ENCODE measurements at places on chromosomes 6 and 20.

DNA sequence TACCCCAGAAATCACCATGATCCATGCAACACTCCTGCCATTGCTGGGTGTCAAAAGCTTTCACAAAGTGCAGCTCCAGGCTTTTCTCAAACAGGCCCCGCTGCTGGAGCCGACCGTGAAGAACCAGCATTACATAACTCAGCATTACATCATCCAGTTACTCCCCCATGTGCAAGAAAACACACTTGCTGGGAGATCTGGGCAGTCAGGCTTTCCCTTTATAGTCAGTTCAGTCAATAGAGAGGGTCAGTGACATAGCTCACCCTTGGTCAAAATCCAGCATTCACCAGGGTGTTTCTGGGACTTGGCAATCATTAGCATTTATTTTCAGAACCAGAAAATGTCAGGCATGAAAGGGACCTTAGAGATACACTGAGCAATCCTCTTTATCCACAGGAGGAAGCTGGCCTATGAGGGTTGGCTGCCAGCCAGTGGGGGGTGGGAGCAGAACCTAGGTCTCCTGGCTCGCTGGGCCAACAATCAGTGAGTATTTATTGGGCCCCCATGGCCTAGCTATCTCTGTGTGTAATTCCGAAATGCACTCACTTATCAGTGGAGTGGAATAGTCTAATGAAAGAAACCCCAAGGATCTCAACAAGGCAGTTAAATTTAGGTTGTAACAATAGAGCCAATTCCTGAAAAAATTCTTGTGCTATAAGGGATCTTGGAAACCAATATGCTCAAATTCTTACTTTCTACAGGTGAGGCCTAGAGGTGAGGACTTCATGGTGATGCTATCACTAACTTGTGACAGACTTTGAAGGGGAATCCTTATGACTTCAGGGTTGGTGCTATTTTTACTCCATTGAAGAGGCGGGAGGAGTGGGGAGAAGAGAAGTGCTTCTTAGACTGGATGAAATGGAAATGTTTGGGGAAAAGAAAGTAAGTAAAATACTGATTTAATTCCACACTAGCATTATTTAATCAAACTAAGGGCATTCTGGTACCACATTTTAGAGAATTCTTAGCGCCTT is 54.6 kb downstream of the LYRM4 start:
- no peak for DNase-seq

DNA sequence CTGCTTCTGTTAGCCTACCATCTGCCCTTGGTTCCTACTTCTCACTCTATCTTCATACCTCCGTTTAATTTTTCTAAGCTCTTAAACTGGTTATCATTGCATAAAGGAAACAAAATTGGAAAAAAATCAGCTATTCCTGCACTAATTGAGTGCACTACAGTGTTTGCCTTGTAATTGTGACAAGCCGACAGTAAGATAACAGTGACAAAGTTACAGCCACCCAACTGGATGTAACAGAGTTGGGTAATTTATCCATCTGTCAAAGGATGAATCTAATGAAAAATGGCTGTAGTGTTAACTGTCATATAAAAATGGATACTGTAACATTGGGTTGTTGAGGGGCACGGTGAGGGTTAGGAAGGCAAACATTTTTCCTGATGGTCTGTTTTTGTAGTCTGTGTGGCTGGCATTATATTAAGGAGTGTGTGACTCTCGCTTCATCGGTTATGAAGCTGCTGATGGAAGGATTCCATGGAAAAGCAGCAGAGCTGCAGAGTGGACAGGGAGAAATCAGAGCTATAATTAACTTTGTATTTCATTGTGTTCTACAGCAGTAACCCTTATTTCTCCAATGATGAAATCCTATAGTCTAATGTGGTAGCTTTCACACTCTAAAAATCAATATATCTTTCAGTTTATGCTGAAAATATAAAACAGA is 12.7 kb downstream of the PBOV1 start:
- no peak for DNase-seq

DNA sequence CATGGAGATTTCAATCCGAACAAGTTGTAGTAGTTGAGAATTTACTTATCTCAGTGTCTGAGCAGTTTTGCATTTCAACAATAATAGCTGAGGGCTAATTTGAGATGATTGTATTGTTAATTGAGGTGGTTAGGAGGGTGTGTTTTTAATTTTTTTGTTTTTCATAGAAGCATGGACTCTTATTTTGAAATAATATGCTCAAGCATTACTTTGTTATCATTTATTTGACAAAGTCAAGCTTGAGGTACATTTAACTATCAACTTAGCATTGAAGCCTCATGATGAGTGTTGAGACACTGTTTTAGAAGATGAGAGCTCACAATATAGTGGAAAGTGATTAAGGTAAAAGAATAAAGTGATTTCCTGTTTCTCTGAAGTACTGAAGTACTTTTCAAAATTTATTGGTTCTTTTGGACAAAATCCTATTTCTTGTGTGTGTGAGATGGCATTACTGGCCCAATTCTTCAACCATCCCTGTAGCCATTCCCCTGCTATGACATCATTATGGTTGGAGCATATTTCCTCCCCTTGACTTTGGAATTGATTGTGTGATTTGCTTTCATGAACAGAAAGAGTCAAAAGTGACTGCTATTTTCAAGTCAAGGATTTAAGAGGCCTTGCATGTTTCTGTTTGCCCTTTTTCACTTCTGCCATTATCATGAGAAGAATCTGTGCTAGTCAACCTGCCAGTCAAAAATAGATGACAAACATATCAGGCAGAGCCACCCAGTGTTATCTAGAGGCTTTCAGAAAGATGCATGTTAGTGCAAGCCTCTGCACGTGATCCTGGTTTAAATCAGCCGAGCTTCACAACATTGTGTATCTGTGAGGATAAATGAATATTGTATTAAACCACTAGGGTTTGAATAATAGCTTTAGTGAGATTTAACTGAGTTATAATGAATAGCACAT is 1112.3 kb upstream of the CITED2 start:
- no peak for DNase-seq

GRCh38 chr6:4446982-4447381 is 311.6 kb upstream of the ECI2 start:
- DNase-seq: no peak

- no peak for DNase-seq
Observed at GRCh38 chr6:170135461-170135820, 155.4 kb downstream of the DLL1 start.

DNA sequence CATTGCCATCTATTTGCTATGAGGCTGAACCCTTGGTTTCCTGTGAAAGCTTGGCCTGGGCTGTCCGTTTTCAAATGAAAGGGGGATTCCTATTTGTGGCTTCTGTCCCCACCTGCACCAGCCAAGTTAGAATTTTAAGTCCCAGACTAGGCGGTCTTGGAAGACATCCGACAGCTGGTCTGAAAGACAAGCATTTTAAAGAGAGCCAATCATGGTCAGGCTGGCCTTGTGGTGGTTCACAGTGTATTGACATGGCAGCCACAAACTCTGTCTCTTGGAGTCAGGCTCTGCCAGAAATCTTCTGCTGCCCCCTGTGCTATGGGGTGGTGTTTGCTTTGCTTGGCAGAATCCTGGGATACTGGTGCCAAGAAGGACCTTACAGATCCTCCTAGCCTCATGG is 319.2 kb upstream of the MOCS1 start:
- DNase-seq: no peak

DNA sequence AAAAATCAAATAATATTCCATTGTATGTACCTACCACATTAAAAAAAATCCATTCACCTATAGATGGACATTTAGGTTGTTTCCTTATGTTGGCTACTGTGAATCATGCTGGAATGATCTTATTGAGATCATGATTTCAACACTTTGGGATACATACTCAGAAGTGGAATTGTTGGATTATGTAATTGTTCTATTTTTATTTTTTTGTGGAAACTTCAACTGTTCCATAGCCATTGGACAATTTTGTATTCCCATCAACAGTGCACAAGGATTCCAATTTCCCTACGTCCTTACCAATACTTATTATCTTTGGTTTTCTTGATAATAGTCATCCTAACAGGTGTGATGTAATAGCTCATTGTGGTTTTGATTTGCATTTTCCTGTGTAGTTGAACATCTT is 834.0 kb downstream of the MAFB start:
- DNase-seq: no peak

DNA sequence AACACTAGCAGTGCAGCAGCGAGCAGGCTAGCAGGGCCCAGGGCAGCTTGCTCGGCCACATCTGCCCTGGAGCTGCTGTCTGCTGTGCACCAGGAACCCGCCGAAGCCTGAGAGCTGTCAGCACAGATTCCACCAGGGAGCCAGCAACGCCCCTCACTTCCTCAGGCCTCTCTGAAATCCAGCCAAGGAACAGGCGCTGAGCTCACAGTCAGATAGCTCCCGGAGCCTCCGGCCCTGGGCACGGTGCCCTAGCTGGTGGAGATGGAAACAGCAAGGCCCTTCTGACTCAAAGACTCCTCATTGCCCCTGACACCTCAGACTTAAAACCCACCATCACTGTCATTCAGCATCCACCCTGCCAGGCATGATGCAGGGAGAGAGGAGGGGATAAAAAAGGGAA is 839.4 kb downstream of the MAFB start:
- no peak for DNase-seq

GRCh38 chr6:123962508-123962907 is 158.8 kb downstream of the NKAIN2 start:
- no peak for DNase-seq

DNA sequence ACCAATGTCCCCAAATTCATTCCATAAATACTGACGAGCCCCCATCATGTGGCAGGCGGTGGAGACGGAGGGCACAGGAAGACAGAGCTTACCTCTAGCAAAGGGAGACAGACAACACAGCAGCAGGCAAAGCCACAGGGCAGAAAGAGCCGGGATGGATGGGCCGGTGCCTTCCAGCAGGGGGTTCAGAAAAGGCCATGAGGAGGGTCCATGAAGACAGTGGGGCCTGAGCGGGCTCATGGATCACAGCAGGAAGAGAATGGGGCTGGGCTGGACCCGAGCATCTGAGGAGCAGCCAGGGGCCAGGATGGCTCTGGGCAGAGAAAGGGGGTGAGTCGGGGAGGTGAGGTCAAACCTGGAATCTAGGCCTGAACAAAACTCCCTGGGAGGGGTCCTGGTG is 42.0 kb downstream of the PREX1 start:
- no peak for DNase-seq

GRCh38 chr20:33127422-33128097 is 40.4 kb upstream of the BPIFA2 start:
- DNase-seq: no peak

DNA sequence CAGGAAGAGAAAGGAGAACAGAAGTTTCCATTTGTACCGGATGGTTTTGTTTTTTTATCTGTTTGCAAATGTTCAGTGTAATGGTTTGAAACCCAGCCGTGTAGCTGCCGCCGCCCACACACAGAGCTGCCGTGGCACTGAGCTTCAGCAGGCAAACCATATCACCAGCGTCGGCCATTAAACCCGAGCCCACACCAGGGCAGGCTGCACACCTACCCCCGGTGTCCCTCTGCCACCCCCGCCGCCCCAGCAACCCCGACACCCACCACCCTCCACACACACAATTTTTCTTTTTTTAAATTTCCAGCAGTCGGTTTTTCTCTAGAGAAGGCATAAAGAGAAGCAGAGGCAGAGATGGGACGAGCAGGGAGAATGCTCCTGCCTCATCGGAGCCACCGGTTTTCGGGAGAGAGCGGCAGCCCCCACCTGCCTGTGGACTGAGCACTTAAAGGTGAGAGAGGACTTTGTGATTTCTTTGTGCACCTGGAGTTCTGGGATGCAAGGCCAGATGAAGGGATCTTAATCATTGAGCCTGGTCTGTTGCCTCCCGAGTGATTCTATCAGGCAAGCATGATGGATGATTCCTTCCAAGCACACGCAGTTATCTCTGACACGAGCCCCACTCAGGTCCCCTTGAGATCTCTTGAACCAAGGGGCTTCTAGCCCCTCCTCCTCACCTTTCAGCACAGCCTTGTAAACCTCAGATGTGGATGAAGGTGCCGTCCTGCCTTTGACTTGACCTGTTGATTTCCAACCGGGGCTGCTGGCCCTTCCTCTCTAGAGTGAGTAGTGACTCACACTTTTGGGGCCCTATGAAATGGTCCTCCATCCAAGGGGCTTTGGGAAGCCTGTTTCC is 17.5 kb upstream of the ZNF831 start:
- peak; percentile 62 for DNase-seq
